Left ventricle myocardium inferior (tissue), 1 donor: ENCODE measurements at places on chromosomes 11 and 22. TPM values are rescaled to one million over a fixed set of nuclear protein-coding genes. Genes with fewer than 3 reads are reported as not detected.

- no peaks in the 10 kb centered on the region for H3K36me3 ChIP-seq
- H3K27ac ChIP-seq: no peak overlapping the region
- no peak for DNase-seq
These were observed 38.7 kb upstream of the CDON start for GRCh38 chr11:126101251-126101929.

The MRGPRX4 gene
- not detected for total RNA-seq

DNA sequence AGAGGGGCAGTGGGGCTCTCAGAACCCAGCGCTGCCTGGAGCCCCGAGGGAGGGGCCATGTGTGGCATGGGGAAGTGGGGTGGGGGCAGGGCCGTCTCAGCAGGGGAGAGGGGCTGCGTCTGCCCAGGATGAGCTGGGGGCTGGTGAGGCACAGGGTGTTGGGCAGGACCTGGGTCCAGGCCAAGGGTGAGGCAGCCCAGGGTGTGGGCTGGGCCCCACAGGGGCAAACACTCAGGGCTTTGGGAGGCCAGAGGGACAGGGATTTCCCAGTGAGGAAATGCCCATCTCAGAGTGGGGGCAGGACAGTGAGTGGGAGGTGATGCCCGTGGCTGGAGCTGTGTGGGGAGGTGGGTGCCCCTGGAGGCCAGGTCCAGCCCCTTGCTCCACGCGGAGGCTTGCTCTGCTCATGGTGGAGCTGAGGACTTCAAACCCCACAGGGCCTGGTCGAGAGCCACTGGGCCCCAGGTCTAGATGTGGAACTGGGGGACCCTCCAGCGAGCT lies 5.4 kb downstream of the PLXNB2 start:
- peak overlapping the region; percentile 95 for H3K27ac ChIP-seq
- no peaks in the 10 kb centered on the region for H3K27me3 ChIP-seq
- peaks cover 100% of the 10 kb centered on the region for H3K4me1 ChIP-seq
- no peak for DNase-seq
- no peaks in the 10 kb centered on the region for H3K36me3 ChIP-seq

DNA sequence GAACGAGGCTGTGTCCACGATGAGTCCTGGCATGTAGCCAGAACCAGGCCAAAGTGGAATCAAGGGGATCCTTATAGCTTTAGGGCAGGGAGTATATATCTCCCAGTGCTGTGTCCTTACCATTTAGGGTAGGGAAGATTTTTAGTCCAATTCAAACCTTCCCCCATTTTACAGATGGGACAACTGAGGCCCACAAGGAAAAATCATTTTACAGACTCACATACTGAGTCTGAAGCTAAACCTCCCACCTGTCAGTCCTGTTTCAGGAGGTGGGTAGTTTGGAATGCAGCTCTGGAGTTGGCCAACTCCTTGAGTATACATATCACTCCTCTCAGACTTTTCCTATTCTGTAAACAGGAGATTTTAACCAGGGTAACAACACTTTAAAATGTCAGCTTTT lies 33.1 kb upstream of the TFIP11 start:
- DNase-seq: no peak
- peaks cover 75% of the 10 kb centered on the region for H3K4me1 ChIP-seq
- H3K36me3 ChIP-seq: peaks cover 14% of the 10 kb centered on the region
- H3K27me3 ChIP-seq: no peaks in the 10 kb centered on the region

- no peak for DNase-seq
- H3K4me1 ChIP-seq: peaks cover 7% of the 10 kb centered on the region
- no peak overlapping the region for H3K4me3 ChIP-seq
- no peaks in the 10 kb centered on the region for H3K36me3 ChIP-seq
- no peaks in the 10 kb centered on the region for H3K27me3 ChIP-seq
These were observed 19.6 kb downstream of the APOL4 start for GRCh38 chr22:36182056-36182455.

The PATE2 gene
- not detected for total RNA-seq

GRCh38 chr11:33257897-33258630 lies 883 bp downstream of the HIPK3 start:
- peak overlapping the region; percentile 98 for H3K4me3 ChIP-seq
- H3K4me1 ChIP-seq: peaks cover 64% of the 10 kb centered on the region
- H3K36me3 ChIP-seq: no peaks in the 10 kb centered on the region
- DNase-seq: peak; percentile 91
- H3K27me3 ChIP-seq: no peaks in the 10 kb centered on the region
- peak overlapping the region; percentile 100 for H3K27ac ChIP-seq

DNA sequence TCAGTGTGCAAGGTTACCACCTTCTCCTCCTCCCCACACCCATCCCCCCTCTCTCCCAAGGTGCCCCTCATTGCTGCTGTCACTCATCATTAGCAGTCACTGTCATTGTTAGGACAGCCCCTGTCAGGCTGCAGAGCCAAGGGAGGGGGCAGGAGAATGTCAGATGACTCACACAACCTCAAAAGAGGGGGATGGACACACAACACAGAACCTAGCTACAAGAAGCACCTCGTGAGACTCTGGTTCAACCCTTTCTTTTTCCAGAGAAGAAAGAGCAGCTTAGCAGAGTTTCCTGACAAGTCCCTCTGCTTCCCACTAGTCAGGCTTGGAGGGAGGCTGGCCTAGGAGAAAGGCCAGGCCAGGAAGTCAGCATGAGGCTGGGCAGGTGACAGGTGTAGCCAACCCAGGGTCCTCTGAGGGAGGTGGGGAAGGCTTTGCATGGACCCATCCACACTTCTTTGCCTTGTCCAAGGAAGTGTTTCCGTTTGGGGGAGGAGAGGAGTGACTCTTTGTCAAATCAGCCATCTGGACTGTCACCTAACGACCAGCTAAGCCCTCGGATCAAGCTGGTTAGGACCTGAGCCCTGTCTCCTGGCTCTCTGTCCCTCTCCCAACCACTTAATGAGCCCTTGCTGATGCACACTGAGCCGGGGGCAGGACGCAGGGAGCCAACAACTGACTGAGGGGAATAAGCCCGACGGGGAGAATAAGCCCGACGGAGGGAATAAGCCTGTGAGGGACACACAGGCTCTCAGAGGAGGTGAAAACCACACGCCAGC lies 18.3 kb downstream of the ADORA2A start:
- H3K36me3 ChIP-seq: no peaks in the 10 kb centered on the region
- H3K4me1 ChIP-seq: peaks cover 52% of the 10 kb centered on the region
- H3K4me3 ChIP-seq: no peak overlapping the region
- H3K27me3 ChIP-seq: no peaks in the 10 kb centered on the region
- no peak for DNase-seq
- peak overlapping the region; percentile 42 for H3K27ac ChIP-seq

DNA sequence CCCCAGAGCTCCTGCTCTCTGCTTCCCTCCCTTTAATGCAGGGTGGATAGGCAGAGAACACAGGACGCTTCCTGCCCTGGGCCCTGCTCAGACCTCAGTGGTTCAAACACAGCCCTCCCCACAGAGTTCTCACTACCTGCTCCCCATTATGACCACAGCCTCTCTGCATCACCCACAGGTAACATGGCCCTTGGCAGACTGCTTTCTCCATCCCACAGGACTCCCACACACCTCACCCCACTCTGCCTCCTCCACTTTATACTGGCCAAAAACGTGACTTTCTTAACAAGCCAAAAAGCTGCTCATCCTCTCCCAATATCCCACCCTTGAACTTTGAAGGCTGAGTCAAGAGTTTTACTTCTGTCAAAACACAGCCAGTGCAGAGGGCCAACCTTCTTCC lies 33.8 kb downstream of the BUD13 start:
- no peaks in the 10 kb centered on the region for H3K36me3 ChIP-seq
- no peaks in the 10 kb centered on the region for H3K4me1 ChIP-seq
- DNase-seq: no peak
- no peak overlapping the region for H3K4me3 ChIP-seq
- H3K27me3 ChIP-seq: no peaks in the 10 kb centered on the region
